Aorta (tissue), 5 donors: ENCODE measurements at places on chromosomes 11 and 22.

GRCh38 chr11:76232026-76232665 lies 25.8 kb upstream of the WNT11 start:
- H3K27me3 ChIP-seq, result no peaks in the 10 kb centered on the region
- H3K4me1 ChIP-seq, result no peaks in the 10 kb centered on the region
- H3K4me3 ChIP-seq, result no peak overlapping the region
- no peak overlapping the region for H3K27ac ChIP-seq
- H3K36me3 ChIP-seq, result no peaks in the 10 kb centered on the region
- DNase-seq, result no peak

DNA sequence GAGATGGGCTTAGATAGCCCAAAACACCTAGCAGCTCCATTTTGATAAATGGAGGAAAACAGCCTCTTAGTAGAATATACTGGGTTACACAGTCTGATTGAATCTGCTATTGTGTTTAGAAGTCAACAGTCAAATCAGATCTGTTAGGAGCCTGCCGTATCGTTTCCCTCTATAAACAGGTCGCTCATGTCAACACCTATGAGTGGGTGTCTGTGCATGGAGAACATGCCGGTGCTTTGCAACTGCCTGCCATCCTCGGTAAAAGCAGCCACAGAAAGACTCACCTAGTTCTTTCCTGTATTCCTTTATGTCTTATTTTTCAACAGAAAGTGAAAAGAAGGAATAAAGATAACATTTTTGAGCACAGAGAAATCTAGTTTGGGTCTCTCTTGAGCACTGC lies 99.4 kb downstream of the ETS1 start:
- H3K27me3 ChIP-seq, result no peaks in the 10 kb centered on the region
- H3K27ac ChIP-seq, result no peak overlapping the region
- peaks cover 3% of the 10 kb centered on the region for H3K4me1 ChIP-seq
- no peak for DNase-seq
- H3K4me3 ChIP-seq, result no peak overlapping the region

- DNase-seq, result peak; percentile 69
- H3K27ac ChIP-seq, result no peak overlapping the region
- H3K36me3 ChIP-seq, result no peaks in the 10 kb centered on the region
- no peaks in the 10 kb centered on the region for H3K4me1 ChIP-seq
- no peak overlapping the region for H3K4me3 ChIP-seq
- no peaks in the 10 kb centered on the region for H3K27me3 ChIP-seq
These were observed 37.3 kb downstream of the KIAA0930 start for GRCh38 chr22:45203150-45203951.

DNA sequence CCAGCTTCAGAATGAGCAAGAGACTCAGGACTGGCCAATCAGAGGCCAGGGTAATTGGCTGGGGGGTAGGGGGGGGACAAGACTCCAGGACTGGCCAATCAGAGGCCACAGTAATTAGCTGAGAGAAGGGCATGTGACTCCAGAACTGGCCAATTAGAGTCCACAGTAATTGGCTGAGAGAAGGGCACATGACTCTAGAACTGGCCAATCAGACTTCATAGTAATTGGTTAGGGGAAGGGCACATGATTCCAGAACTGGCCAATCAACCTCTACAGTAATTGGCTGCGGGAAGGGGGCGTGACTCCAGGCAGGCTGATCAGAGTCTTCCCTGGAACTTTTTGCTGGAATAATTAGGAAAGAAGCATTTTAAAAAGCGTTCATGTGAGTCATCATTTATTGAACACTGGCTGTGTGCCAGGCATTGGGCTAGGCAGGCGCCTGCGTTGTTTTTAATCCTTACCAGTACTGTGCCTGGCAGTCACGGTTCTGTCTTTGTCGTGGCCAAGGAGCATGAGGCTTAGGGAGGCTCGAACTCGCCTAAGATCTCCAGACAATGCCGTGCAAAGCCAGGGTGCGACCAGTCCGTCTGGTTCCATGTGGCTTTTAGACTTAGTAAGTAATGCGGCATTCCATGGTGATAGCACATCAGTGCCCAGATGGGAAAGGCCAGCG lies 508.1 kb downstream of the TBC1D22A start:
- DNase-seq, result no peak
- H3K27ac ChIP-seq, result no peak overlapping the region
- no peaks in the 10 kb centered on the region for H3K36me3 ChIP-seq
- H3K27me3 ChIP-seq, result no peaks in the 10 kb centered on the region
- no peak overlapping the region for H3K4me3 ChIP-seq

DNA sequence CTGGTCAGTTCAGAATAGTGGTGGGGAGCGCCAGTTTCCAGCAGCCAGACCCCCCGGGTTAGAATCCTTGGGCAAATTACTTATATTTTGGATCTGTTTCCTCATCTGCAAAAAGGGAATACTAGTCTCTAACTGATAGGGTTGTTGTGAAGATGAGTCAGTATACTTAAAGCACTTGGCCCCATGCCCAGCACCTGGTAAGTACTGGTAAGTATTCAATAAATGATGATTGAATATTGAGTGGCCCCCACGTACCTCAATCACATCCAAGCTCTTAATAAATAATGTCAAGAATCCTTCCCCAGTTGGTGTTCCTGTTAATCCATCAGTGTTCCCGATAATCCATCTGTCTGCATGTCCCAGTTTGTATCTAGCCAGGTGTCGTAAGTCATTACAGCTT lies 12.1 kb downstream of the ACP2 start:
- H3K27ac ChIP-seq, result no peak overlapping the region
- H3K4me3 ChIP-seq, result no peak overlapping the region
- no peaks in the 10 kb centered on the region for H3K4me1 ChIP-seq
- H3K27me3 ChIP-seq, result no peaks in the 10 kb centered on the region
- peaks cover 2% of the 10 kb centered on the region for H3K36me3 ChIP-seq
